ENCODE measurements at places on chromosomes 1 and 21. TPM values are rescaled to one million over a fixed set of nuclear protein-coding genes. Genes with fewer than 3 reads are reported as not detected.

- DNase-seq: no peak
Observed at GRCh38 chr21:38255571-38256117, 1.1 kb upstream of the KCNJ15 start.

Gene ACOT11
- total RNA-seq: 1.5 TPM

- DNase-seq: no peak
Observed at GRCh38 chr1:228376651-228377631, 29.7 kb downstream of the TRIM11 start.

GRCh38 chr1:219585837-219586455 is 27.0 kb downstream of the ZC3H11B start:
- DNase-seq: no peak

DNA sequence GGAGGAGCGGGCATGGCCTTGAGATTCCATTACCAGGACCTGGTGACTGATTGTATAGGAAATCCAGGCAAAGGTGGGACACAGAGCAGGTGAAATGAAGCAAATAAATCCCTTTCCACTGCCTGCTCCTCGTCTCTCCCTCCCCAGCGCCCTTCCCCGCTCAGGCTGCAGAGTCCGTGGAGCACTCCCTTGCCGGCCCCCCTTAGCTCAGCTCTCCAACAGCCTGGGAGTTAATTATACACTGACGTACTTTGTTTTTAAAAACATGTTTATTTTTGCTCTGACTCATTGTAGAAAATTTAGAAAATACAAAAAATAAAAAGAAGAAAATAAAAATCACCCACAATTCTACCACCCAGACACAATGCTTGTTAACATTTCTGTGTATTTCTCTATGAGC is 61.7 kb downstream of the LGR6 start:
- peak; percentile 28 for DNase-seq

Gene FCRL6
- 0.23 TPM for total RNA-seq

Gene CFH
- total RNA-seq: 870 TPM

Gene NUP210L
- 0.10 TPM for total RNA-seq

DNA sequence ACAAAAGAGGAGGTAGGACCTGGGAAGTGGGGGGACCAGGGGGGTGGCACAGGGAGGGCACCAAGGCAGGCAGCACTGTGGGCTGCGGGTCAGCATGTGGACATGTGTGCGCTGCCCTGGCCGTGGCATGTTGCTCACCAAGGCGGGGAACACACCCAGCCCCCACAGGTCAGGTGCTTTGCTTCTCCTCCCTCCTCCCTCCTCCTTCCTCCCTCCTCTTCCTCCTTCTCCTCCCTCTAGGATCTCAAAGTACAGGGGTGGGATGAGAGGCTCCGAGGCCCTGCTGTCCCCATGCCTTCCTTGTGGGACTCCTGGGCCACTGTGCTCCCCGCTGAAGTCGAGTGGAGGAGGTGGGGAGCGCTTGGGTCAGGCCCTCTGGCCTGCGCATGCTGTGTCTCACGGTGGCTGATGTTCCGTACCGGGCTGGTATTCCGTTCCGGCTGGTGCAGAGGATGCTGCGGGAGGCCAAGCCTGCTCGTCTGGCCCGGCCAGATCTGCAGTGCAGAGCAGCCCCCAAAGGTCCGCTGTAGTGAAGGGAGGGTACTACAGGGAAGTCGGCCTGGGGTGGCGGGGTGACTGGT is 26.6 kb downstream of the SPSB1 start:
- no peak for DNase-seq

GRCh38 chr21:40686526-40686925 is 160.4 kb downstream of the DSCAM start:
- DNase-seq: no peak

Gene LGR6
- 1.4 TPM for total RNA-seq

GRCh38 chr1:200423235-200423634 is 13.4 kb upstream of the ZNF281 start:
- no peak for DNase-seq

DNA sequence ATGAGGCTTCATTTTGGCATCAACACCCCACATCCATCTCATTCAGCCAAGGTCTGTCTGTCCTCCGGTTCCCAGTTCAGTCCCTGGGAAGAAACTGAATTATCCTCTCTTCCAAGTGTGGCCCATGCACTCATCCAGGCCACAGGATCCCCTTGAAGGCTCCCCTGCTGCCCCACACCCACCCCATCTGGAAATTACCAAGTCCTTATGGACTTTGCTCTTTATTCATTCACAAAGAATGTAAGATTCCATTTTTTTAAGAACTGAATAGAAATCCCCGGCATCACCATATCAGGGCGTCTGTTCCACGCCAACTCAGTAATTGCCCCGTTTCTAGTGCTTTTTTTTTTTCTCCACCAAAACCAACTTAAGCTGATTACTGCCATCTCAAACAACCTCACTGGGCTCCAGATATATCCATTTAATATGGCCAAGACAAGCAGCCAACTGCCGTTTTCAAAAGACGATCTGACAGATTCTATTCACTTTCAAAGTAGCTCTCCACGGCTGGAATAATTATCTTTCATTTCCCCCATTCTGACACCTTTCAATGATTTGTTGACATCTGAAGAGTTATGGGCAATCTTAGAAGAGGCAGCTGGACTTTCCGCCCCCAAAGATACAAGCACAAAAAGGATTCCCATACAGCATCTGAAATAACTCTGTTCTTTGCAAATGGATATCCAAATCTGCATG is 55.9 kb downstream of the OLIG1 start:
- no peak for DNase-seq

GRCh38 chr1:25356441-25356840 is 18.3 kb downstream of the TMEM50A start:
- DNase-seq: no peak

Gene CD34
- total RNA-seq: 1.1 TPM

- no peak for DNase-seq
Observed at GRCh38 chr1:112057736-112058135, 68.3 kb upstream of the KCND3 start.

GRCh38 chr1:25527226-25527846 is 16.1 kb upstream of the LDLRAP1 start:
- DNase-seq: no peak
